ENCODE measurements at places on chromosomes 5 and 9.

DNA sequence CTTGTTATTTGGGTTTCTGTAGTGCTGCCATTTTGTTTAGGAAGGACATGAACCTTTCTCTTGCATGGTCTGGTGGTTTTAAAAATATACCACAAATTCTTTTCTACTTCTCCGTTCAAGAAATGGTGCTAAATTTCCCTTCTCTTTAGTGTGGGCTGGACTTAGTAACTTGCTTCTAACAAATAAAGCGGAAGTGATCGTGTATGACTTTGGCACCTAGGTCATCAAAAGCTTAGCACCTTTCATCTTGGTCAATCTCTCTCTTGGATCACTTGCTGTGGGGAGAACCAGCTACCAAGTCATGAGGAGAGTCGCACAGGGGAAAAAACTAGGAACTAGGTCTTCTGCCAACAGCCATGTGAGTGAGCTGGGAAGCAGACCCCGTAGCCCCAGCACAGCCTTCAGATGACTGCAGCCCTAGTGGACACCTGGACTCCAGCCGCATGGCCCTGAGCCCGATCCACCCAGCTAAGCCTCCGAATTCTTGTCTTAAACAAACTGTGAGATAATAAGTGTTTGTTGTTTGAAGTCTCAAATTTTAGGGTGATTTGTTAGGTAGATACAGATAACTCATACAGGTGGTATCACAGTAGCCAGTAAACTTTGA, 87.7 kb upstream of the CKMT2 start:
- peaks cover 20% of the 10 kb centered on the region for H3K36me3 ChIP-seq
- H3K27ac ChIP-seq = no peak overlapping the region
- no peaks in the 10 kb centered on the region for H3K27me3 ChIP-seq

- H3K27me3 ChIP-seq = no peaks in the 10 kb centered on the region
- H3K27ac ChIP-seq = peak overlapping the region; percentile 95
- H3K36me3 ChIP-seq = peaks cover 49% of the 10 kb centered on the region
- DNase-seq = peak; percentile 29
Measured at GRCh38 chr5:132459031-132459982, 31.3 kb downstream of the IRF1 start.

GRCh38 chr5:6274846-6275543, 103.4 kb downstream of the MED10 start:
- no peak overlapping the region for H3K27ac ChIP-seq
- peaks cover 24% of the 10 kb centered on the region for H3K27me3 ChIP-seq
- no peak overlapping the region for H3K4me3 ChIP-seq

GRCh38 chr9:89655990-89656657, 51.3 kb downstream of the GADD45G start:
- no peak overlapping the region for H3K4me3 ChIP-seq
- peaks cover 18% of the 10 kb centered on the region for H3K4me1 ChIP-seq
- H3K36me3 ChIP-seq = no peaks in the 10 kb centered on the region
- H3K27ac ChIP-seq = no peak overlapping the region

DNA sequence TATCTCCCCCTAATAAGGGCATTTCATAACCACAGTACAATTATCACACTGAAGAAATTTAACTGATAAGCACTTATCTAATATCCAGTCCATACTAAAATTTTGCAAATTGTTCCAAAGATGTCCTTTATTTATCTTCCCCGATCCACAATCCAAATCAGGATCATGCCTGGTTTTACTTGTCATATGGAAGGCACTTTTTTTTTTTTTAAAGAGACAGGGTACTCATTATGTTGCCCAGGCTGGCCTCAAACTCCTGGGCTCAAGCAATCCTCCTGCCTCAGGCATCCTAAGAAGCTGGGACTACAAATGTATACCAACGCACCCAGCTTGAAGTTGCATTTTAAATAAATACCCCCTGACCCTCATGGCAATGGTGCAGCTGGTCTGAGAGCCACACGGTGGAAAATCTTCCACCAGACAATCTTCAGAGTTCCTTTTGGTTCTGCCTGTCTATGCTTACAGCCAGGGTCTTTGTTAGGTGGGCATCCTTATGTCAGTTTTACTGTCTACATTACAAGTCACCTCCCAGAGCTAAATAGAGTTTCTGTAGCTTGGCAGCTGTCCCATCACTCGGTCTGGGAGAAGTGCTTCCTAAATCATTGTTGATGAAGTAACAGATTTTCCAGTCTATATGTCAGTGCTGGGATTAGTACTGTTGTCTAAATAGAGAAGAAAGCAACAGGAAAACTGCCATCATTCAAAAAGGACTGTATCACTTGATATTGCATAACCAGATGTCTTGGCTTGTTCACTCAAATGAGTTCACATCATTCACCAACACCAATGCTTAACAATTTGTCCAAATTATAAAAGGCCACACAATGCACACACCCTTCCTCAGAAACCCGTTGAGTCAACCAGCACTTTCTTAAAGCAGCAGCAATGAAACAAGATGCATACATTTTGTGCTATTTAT, 26.4 kb downstream of the PTPN3 start:
- no peak overlapping the region for H3K27ac ChIP-seq
- H3K36me3 ChIP-seq = no peaks in the 10 kb centered on the region
- DNase-seq = no peak

- no peak overlapping the region for H3K4me3 ChIP-seq
- H3K4me1 ChIP-seq = peaks cover 47% of the 10 kb centered on the region
- DNase-seq = no peak
- H3K27ac ChIP-seq = no peak overlapping the region
- peaks cover 4% of the 10 kb centered on the region for H3K27me3 ChIP-seq
- H3K36me3 ChIP-seq = peaks cover 8% of the 10 kb centered on the region
Measured at GRCh38 chr9:126394802-126395201, 68.2 kb downstream of the MVB12B start.

GRCh38 chr5:126562823-126563222, 32.2 kb downstream of the ALDH7A1 start:
- H3K4me1 ChIP-seq = no peaks in the 10 kb centered on the region
- no peaks in the 10 kb centered on the region for H3K27me3 ChIP-seq
- no peak overlapping the region for H3K4me3 ChIP-seq
- no peaks in the 10 kb centered on the region for H3K36me3 ChIP-seq
- H3K27ac ChIP-seq = no peak overlapping the region

GRCh38 chr9:131500939-131501541, 1.7 kb upstream of the POMT1 start:
- H3K36me3 ChIP-seq = peaks cover 74% of the 10 kb centered on the region
- no peaks in the 10 kb centered on the region for H3K27me3 ChIP-seq
- peak; percentile 68 for DNase-seq
- peak overlapping the region; percentile 92 for H3K27ac ChIP-seq
- peak overlapping the region; percentile 93 for H3K4me3 ChIP-seq

DNA sequence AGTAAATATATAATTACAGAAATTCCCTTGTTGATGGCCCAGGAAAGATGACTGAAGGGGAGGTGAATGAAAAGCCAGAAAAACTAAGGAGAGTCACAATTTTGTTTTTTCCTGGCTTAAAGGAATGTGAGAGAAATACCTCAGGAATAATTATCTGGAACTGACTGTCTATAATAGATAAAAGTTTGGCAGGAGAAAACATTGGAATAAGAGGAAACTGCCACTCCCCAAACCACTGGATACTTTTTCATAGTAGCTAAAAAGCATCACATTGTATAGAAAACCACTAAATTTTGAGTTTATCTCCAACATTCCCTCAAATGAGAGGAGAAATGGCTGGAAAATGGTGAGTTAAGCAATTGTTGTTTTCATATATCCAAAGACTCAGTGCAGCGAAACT, 326.0 kb downstream of the NPR3 start:
- no peaks in the 10 kb centered on the region for H3K27me3 ChIP-seq
- H3K27ac ChIP-seq = no peak overlapping the region
- H3K36me3 ChIP-seq = no peaks in the 10 kb centered on the region
- DNase-seq = no peak
- no peaks in the 10 kb centered on the region for H3K4me1 ChIP-seq

GRCh38 chr9:78900500-78900899, 603.6 kb downstream of the PSAT1 start:
- no peak overlapping the region for H3K27ac ChIP-seq
- H3K4me1 ChIP-seq = no peaks in the 10 kb centered on the region
- H3K36me3 ChIP-seq = no peaks in the 10 kb centered on the region

Data from activated T-cell treated with anti-CD3 and anti-CD28 coated beads, Interleukin-2, amount 50 U/mL, for 24 hours (primary cell).